ENCODE measurements at places on chromosomes 16 and 17. TPM values are rescaled to one million over a fixed set of nuclear protein-coding genes. Genes with fewer than 3 reads are reported as not detected.

KCNJ12 gene
- total RNA-seq = 3.1 TPM

POLDIP2 gene
- total RNA-seq = 78.3 TPM

- H3K27me3 ChIP-seq = no peaks in the 10 kb centered on the region
- no peak for ATAC-seq
- no peaks in the 10 kb centered on the region for H3K36me3 ChIP-seq
- no peaks in the 10 kb centered on the region for H3K4me1 ChIP-seq
These were observed 42.6 kb upstream of the AXIN2 start for GRCh38 chr17:65604070-65604469.

OGFOD1 gene
- total RNA-seq = 55.1 TPM

DNA sequence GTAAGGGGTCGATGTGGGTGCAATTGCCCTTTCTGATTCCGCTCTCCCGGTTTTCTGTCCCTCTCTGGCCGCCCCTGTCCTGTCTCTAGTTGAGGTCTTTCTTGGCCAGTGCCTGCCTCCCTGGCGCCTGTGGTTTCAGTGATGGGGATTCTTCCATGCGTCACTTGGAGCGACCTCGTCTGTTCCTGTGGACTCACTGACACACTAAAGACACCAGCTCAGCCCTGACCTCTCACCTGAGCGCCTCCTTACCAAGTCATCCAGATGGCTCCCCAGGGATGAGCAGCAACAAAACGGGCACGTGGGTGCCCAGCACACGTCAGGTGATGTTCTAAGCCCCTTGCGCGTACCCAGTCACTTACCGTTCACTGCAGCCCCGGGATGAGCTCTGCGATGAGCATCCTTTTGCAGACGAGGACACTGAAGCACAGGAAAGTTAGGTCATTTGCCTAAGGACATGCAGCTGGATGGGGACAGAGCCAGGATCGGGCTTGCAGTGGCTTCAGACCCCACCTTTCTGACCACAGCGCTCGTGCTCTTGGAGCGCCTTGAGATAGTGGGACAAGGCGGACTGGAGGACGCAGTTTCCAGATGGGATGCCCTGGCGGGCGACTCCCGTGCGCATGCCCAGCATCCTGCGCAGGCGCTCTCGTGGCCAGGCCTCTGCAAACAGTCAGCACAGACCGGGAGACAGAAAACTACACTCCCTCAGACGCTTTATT lies 11.5 kb upstream of the LGALS3BP start:
- no peaks in the 10 kb centered on the region for H3K27me3 ChIP-seq
- H3K36me3 ChIP-seq = no peaks in the 10 kb centered on the region
- H3K4me3 ChIP-seq = no peak overlapping the region

LRRC75A gene
- 0.94 TPM for total RNA-seq

FOXO3B gene
- 6.1 TPM for total RNA-seq

DNA sequence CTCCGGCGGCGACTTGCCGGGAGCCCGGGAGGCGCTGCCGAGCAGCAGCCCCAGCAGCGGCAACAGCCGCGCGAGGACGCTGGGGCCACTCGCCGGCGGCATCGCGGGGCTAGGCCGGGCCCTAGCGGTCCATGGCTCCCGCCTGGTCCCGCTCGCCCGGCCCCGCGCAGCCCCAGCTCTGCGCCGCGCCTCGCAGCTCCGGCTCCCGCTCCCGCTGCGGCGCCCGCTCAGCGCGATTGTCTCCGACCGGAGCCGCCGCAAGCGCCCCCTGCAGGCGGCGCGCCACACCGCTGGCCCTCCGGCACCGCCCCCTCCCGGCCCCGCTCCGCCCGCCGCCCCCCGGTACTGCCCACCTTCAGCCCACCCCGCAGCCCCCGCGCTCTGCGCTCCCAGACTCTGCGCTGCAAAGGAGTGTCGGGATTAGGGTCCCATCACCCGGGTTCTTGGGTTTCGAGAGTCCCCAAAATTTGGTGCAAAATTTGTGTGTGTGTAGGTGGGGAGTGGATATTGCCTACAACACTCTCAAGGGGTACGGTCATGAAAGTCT lies at the start of gene FAM171A2:
FAM171A2 (minus strand) TSS at position 241 of the 547 bp plus-strand sequence; CDS start at position 102, 139 bp downstream.
- ATAC-seq = peak; percentile 85
- no peaks in the 10 kb centered on the region for H3K36me3 ChIP-seq
- peak within 1 kb of the TSS; percentile 70 for H3K27ac ChIP-seq
- H3K27me3 ChIP-seq = peaks cover 31% of the 10 kb centered on the region

DNA sequence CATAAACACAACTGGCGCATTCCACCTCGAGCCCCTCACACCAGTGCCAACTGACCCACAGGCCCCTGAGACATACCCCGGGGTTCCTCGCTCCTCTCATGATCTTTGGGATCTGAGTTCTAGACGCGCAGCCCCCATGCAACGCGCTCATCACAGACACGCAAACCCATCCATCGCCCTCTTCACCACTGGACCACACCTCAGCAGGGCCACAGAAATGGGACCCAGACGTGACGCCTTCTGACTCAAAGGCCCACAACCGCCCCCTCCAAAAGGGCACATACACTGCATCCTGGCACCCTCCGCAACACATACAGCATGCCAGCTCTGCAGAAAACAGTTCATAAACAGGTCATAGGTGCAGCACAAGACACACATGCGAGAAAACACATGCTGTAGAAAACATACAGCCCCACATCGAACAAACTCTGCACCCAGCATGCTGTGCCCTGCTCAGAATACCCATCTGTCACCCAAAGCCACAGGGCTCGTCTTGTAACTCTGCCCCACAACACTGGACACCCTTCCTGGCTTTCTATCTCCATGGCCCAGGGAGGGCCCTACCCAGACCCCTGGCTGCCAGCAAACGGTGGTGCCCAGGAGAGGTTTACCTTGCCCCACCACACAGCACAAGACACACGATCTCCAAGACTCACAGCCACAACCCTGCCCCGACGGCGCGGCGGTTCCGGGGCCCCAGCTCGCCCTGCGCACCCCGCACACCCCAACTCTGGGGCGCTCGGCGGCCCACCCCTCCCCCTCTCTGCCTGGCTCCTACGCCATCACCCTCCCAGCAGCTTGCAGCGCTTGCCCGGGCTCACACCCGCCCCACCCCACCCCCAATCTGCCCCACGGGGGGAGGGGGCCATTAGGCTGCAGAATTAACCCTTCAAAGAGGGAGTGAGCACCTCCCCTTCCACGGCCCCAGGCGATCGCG lies 887 bp downstream of the ZBTB4 start:
- ATAC-seq = peak; percentile 6
- peak overlapping the region; percentile 100 for H3K27ac ChIP-seq
- H3K4me3 ChIP-seq = peak overlapping the region; percentile 100
- H3K4me1 ChIP-seq = peaks cover 89% of the 10 kb centered on the region

GRCh38 chr17:71461498-71462169 lies 659.2 kb upstream of the SOX9 start:
- H3K27me3 ChIP-seq = no peaks in the 10 kb centered on the region
- ATAC-seq = no peak
- no peak overlapping the region for H3K27ac ChIP-seq

DNA sequence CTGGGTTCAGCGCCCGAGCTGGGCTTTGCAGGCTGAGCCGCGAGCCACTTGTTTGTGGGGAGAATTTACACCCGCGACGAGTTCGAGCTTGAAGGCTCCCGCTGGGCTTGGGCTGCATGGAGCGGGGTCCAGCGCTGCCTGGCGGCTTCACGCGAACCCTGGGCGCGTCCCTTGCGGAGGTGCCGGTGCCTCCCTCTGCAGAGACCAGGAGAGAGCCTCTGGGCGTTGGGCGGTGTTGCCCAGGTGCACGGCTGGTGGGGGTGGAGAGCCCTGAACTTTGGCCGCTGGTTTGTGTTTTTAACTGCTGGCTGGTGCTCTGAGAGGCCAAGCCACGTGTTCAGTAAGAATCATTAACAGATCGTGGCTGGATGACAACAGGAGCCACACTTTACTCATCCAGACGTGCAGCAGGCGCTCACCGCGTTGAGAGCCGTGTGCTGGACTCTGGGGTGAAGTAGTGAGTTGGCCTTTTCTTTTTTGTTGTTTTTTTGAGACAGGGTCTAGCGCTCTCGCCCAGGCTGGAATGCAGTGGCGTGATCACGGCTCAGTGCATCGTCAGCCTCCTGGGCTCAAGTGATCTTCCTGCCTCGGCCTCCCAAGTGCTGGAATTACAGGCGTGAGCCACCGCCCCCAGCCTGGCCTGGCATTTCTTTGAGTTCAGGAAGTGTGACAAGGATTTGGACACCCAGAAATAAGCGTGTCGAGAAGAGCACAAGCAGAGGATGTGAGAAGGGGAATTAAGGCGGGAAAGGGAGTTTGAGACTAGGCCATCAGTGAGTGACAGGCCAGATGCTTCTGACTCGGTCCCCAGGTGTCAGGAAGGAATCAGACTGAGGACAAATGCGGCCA lies 827 bp downstream of the CDK10 start:
- H3K36me3 ChIP-seq = peaks cover 23% of the 10 kb centered on the region
- H3K27ac ChIP-seq = peak overlapping the region; percentile 91
- no peak for ATAC-seq

KCNJ18 gene
- not detected for total RNA-seq

DNA sequence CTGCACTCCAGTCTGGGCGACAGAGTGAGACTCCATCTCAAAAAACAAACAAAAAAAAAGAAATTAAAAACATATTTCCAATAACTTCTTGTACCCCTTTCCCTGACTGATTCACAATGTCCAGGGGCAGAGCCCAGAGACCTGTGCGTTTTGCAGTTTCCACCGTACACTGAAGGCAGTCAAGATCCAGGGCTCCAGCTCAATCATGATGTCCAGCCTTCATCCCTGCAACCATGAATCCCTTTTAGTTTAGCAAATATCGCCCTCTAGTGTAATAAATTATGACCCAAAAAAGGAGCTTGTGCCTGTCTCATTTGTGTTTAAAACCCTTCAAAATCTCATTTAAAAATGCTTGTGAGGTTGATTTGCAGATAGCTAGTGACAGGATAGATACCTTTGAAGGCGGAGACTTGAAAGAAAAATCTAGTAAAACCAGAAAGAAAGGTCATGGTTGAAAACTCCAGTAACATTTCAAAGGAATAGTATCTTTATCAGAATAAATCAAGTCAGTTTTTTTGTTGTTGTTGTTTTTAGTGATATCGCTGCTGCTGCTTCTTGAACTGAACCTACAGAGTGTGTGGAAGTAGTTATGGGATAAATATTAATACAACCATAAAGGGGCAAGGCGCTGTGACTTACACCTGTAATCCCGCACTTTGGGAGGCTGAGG lies 3.7 kb upstream of the ERN1 start:
- H3K36me3 ChIP-seq = no peaks in the 10 kb centered on the region
- H3K4me3 ChIP-seq = no peak overlapping the region
- ATAC-seq = no peak
- peaks cover 3% of the 10 kb centered on the region for H3K4me1 ChIP-seq

DNA sequence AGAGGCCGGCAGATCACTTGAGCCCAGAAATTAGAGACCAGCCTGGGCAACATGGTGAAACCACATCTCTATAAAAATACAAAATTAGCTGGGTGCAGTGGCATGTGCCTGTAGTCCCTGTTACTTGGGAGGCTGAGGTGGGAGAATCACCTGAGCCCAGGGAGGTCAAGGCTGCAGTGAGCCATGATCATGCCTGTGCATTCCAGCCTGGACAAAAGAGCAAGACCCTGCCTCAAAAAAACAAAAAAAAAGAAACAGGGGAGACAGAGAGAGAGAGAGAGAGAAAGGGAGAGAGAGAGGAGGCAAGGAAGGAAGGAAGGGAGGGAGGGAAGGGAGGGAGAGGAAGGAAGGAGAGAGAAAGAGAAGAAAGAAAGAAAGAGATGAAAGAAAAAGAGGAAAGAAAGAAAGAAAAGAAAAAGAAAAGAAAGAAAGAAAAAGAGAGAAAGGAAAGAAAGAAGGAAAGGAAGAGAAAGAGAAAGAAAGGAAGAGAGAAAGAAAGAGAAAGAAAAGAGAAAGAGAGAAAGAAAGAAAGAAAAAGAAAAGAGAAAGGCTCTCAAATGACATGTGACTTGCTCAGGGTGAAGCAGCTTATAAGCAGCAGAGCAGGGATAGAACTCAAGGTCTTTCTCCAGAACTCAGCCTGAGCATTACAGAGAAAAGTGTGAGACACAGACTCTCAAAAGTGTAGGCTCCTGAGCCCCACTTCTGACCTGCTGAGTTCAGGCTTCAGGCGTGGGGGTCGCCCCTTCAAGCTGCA lies 15.5 kb downstream of the CX3CL1 start:
- H3K36me3 ChIP-seq = peaks cover 7% of the 10 kb centered on the region
- no peak for ATAC-seq
- no peaks in the 10 kb centered on the region for H3K27me3 ChIP-seq

DNA sequence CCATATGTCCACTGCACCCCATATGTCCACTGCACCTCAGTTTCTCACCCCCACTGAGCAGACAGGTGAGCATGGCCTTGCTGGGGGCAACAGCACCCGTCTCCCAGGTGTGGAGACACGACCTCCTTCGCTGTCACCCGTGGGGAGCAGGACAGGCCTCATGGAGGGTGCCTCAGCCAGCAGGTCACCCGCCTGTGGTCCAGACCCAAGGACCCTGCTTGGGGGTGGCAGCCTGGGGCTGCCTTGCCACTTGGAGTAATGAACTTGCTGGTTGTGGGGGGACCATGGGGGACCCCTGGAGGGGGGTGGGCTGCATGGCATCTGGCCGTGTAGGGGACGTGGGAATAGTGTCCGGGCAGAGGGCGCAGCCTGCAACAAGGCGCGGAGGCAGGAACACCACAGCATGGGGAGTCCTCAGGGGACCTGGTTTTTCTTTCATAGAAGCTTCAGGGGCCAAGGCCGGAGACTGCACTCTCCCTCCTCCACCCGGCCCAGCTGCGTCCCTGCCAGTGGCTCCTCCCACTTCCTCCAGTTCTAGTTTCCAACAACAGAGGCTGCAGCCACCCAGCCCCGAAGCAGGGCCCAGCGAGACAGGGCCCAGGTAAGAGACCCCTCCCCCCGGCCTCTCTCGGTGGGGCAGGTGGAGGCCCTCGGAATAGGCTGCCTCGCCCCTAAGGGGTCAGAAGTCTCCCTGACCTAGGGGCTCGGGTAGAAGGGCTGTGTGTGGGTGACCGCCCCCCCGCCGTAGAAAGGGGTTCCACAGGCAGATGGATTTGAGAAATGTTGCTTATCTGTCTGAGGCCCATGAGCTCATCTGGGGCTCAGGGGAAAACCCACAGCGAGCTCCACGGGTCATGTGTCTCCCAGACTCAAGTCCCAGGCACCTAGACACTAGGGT lies at the start of gene NHLRC4:
NHLRC4 (plus strand) TSS at position 531 of the 898 bp plus-strand sequence. CDS start 1,043 bp downstream, outside the sequence.
- H3K4me1 ChIP-seq = peaks cover 64% of the 10 kb centered on the region
- peaks cover under 1% of the 10 kb centered on the region for H3K36me3 ChIP-seq
- H3K4me3 ChIP-seq = peak within 1 kb of the TSS; percentile 41
- ATAC-seq = peak; percentile 50
- H3K27ac ChIP-seq = peak within 1 kb of the TSS; percentile 74

CRYM gene
- total RNA-seq = 0.27 TPM

GRCh38 chr16:386641-387156 lies 4.9 kb upstream of the PGAP6 start:
- no peak for ATAC-seq
- no peaks in the 10 kb centered on the region for H3K27me3 ChIP-seq
- peaks cover 10% of the 10 kb centered on the region for H3K4me1 ChIP-seq
- no peaks in the 10 kb centered on the region for H3K36me3 ChIP-seq
- no peak overlapping the region for H3K4me3 ChIP-seq

DNA sequence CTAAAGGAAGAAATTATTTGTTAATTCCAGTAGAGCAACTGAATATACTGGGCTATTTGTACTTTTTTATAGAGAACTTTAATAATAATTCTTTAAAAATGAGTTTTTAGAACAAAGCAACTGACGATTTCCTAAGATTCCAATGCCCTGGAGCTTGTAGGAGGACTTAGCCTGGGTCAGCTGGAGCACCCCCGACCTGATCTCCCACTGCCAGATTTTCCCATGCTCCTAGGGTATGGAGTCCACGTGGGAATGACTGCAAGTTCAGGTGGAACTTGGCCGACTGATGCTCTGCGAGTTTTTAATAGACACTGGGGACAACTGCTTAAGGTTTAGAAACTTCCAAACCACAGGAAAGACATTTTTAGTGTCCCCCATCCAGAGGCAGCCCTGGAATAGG lies 25.5 kb upstream of the CACNG5 start:
- H3K4me1 ChIP-seq = no peaks in the 10 kb centered on the region
- no peak overlapping the region for H3K4me3 ChIP-seq
- no peak overlapping the region for H3K27ac ChIP-seq
- no peak for ATAC-seq
- no peaks in the 10 kb centered on the region for H3K36me3 ChIP-seq
